B cell (primary cell): ENCODE measurements at places on chromosomes 3 and 15. TPM values are rescaled to one million over a fixed set of nuclear protein-coding genes. Genes with fewer than 3 reads are reported as not detected.

The GHRL gene
- total RNA-seq: 2.8 TPM in 2 replicates

The CCDC39 gene
- not detected in 2 replicates for total RNA-seq

The TM6SF1 gene
- 1.4 and 1.6 TPM in 2 replicates for total RNA-seq

The NANOGP8 gene
- not detected in 2 replicates for total RNA-seq

The RASGRP1 gene
- 24.7 and 30.0 TPM in 2 replicates for total RNA-seq

The SPINK8 gene
- total RNA-seq: not detected in 2 replicates

The ARL14 gene
- 0.32 and 0.89 TPM in 2 replicates for total RNA-seq

The SHQ1 gene
- total RNA-seq: 30.6 and 32.0 TPM in 2 replicates

The C2CD4A gene
- not detected in 2 replicates for total RNA-seq

- no peak for DNase-seq
- H3K4me1 ChIP-seq: no peaks in the 10 kb centered on the region
- no peaks in the 10 kb centered on the region for H3K36me3 ChIP-seq
These were observed 160.0 kb downstream of the EDEM1 start for GRCh38 chr3:5347486-5347885.

DNA sequence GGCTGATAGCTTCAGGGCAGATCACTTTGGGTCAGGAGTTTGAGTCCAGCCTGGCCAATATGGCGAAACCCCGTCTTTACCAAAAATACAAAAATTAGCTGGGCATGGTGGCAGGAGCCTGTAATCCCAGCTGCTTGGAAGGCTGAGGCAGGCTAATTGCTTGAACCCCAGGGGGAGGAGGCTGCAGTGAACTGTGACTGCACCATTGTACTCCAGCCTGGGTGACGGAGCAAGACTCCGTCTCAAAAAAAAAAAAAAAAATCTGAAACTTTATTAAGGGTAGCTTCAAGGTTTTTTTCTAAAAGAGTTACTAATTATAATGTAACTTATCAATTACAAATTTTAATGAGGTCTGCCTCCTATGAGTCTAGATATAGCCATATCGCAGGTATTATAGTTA lies 5.1 kb downstream of the NECTIN3 start:
- H3K27me3 ChIP-seq: peaks cover 40% of the 10 kb centered on the region
- no peak overlapping the region for H3K27ac ChIP-seq
- H3K36me3 ChIP-seq: no peaks in the 10 kb centered on the region
- H3K4me1 ChIP-seq: peaks cover 18% of the 10 kb centered on the region
- H3K4me3 ChIP-seq: no peak overlapping the region
- DNase-seq: no peak

- DNase-seq: peak; percentile 79
- no peaks in the 10 kb centered on the region for H3K27me3 ChIP-seq
These were observed 23.2 kb upstream of the TATDN2 start for GRCh38 chr3:10224794-10225665.

DNA sequence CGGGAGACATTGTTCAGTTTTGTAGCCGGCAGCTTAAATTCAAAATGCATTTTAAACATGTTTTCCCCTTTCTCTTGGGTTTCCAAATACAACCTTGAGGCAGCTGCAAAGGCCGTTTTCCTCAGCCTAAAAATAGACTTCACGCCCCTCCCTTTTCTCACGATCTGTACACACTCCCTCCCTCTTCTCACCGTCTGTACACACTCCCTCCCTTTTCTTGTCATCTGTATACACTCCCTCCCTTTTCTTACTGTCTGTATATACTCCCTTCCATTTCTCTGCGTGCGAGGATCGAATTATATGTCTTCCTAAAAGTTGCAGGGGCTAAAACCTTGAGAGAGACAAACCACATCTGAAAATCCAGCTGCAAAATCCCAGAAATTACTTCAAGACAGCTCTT lies 8.9 kb downstream of the MUC4 start:
- no peak for DNase-seq
- H3K4me1 ChIP-seq: peaks cover 14% of the 10 kb centered on the region
- no peaks in the 10 kb centered on the region for H3K36me3 ChIP-seq
- H3K27ac ChIP-seq: no peak overlapping the region
- H3K4me3 ChIP-seq: no peak overlapping the region
- no peaks in the 10 kb centered on the region for H3K27me3 ChIP-seq

- H3K27ac ChIP-seq: no peak overlapping the region
- no peak overlapping the region for H3K4me3 ChIP-seq
- no peak for DNase-seq
- no peaks in the 10 kb centered on the region for H3K36me3 ChIP-seq
- H3K27me3 ChIP-seq: peaks cover 7% of the 10 kb centered on the region
These were observed 22.9 kb downstream of the LNP1 start for GRCh38 chr3:100424261-100424660.

- H3K27me3 ChIP-seq: no peaks in the 10 kb centered on the region
- DNase-seq: no peak
- no peak overlapping the region for H3K4me3 ChIP-seq
- no peaks in the 10 kb centered on the region for H3K4me1 ChIP-seq
- no peak overlapping the region for H3K27ac ChIP-seq
These were observed 211.1 kb upstream of the ADAMTS9 start for GRCh38 chr3:64898941-64899340.

- H3K4me3 ChIP-seq: peak overlapping the region; percentile 93
- H3K4me1 ChIP-seq: peaks cover 74% of the 10 kb centered on the region
- peaks cover 16% of the 10 kb centered on the region for H3K36me3 ChIP-seq
These were observed 2.0 kb downstream of the LYSMD2 start for GRCh38 chr15:51735228-51736010.

DNA sequence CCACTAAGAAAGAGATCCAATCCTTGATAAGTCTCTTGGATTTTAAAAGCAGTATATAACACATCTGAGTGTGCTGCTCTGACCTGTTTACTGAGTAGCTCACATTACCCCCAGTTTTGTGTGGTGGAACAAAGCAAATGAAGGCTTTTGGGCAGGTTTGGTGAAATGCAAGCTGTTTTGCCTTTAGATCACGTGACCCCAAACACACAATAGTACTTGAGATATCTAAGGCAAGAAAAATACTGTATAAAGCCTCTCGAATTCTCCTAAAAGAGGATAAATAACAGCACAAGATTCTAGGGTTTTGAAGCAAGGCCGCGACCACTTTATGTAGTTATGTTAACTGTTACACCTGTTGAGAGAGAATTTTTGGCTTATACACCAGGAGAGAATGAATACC lies 49.3 kb upstream of the TRIM42 start:
- no peaks in the 10 kb centered on the region for H3K4me1 ChIP-seq
- DNase-seq: no peak
- no peaks in the 10 kb centered on the region for H3K36me3 ChIP-seq

- no peak for DNase-seq
- no peaks in the 10 kb centered on the region for H3K36me3 ChIP-seq
- H3K4me3 ChIP-seq: no peak overlapping the region
- no peaks in the 10 kb centered on the region for H3K27me3 ChIP-seq
- no peak overlapping the region for H3K27ac ChIP-seq
These were observed 243.0 kb downstream of the EPHA6 start for GRCh38 chr3:97057365-97057764.

GRCh38 chr15:36414670-36415069 lies 164.8 kb upstream of the CDIN1 start:
- H3K4me1 ChIP-seq: no peaks in the 10 kb centered on the region
- H3K36me3 ChIP-seq: no peaks in the 10 kb centered on the region
- DNase-seq: no peak
- no peaks in the 10 kb centered on the region for H3K27me3 ChIP-seq
- H3K4me3 ChIP-seq: no peak overlapping the region

DNA sequence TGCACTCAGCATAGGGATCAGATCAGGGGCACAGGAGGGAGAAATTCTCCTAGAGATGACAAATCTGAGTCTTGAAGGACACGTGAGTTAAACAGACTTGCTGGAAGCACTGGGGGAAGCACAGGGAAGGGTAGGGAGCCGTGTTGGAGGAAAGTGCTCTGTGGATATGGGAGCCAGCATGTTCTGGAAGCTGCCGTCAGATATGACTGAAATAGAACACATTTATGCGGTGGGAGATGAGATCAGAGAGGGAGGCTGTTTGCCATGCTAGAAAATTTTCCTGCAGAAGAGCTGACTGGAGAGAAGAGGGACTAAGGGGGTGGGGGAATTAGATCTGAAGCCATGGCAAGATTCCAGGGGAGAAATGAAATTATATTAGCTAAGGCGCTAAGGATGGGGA lies 1.8 kb downstream of the TAMM41 start:
- H3K4me1 ChIP-seq: peaks cover 27% of the 10 kb centered on the region
- no peak overlapping the region for H3K4me3 ChIP-seq
- no peak overlapping the region for H3K27ac ChIP-seq
- DNase-seq: no peak
- peaks cover 5% of the 10 kb centered on the region for H3K36me3 ChIP-seq

GRCh38 chr15:78070049-78070700 lies 7.3 kb downstream of the TBC1D2B start:
- no peak overlapping the region for H3K27ac ChIP-seq
- peaks cover 52% of the 10 kb centered on the region for H3K4me1 ChIP-seq
- peak; percentile 23 for DNase-seq

DNA sequence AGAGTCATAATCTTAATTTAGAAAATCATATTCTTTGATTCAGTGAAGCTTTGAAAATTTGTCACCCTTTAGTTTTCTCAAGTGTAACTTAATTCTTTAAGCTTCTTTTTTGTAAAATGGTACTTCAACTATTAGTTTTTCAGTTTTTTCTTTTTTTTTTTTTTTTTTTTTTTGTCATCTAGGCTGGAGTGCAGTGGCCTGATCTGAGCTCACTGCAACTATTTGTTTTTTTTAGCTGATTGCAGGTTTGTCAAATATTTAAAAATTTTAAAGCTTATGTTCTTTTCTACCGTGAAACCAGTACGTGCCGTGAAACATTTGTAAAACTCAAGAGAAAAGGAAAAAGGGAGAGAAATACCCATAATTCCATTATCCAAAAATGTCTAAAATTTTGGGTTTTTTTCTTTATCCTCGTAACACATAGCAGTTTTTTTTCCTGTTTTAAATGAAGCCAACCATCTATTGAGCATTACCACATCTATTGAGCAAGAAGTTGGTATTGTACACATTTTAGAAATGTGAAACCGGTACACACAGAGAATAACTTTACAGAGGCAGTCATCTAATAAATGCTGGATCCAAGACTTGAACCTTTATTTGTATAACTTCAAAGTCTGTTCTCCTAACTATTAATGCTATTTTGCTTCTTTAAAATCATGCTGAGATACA lies 25.7 kb downstream of the ECT2 start:
- H3K4me3 ChIP-seq: no peak overlapping the region
- H3K27me3 ChIP-seq: no peaks in the 10 kb centered on the region
- H3K4me1 ChIP-seq: no peaks in the 10 kb centered on the region
- DNase-seq: no peak
- H3K36me3 ChIP-seq: no peaks in the 10 kb centered on the region

DNA sequence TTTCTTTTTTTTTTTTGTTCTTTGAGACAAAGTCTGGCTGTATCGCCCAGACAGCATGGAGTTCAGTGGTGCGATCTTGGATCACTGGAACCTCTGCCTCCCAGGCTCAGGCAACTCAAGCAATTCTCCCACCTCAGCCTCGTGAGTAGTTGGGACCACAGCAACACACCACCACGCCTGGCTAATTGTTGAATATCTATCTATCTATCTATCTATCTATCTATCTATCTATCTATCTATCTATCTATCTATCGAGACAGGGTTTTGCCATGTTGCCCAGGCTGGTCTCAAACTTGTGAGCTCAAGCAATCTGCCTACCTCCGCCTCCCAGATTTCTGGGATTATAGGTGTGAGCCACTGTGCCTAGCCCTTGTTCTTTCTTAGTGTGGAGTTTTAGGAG lies 143.3 kb upstream of the DPH6 start:
- no peak overlapping the region for H3K4me3 ChIP-seq
- no peak overlapping the region for H3K27ac ChIP-seq
- no peaks in the 10 kb centered on the region for H3K4me1 ChIP-seq
- no peaks in the 10 kb centered on the region for H3K36me3 ChIP-seq
- DNase-seq: no peak

DNA sequence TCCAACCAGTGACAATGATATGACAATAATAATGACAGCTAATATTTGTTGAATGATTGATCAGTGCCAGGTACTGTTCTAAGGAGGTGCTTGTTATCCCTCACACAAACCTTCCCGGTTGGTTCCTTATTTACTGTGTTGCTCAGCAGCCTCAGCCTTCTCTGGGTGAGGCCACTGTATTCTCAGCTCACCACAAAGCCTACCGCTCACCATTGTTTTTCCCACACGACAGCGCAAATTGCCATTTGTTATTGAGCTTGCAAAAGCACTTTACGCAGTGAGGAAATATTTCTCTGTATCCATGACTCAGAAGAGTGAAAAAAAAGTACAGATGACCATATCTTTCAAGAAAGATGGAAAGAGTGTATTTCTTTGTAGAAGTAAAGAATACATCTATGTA lies 49.5 kb upstream of the PDZRN3 start:
- no peak for DNase-seq
- no peaks in the 10 kb centered on the region for H3K27me3 ChIP-seq
- no peaks in the 10 kb centered on the region for H3K4me1 ChIP-seq
- H3K27ac ChIP-seq: no peak overlapping the region
- no peaks in the 10 kb centered on the region for H3K36me3 ChIP-seq
- no peak overlapping the region for H3K4me3 ChIP-seq

- H3K27ac ChIP-seq: no peak overlapping the region
- DNase-seq: no peak
- H3K4me3 ChIP-seq: no peak overlapping the region
- H3K4me1 ChIP-seq: no peaks in the 10 kb centered on the region
- H3K36me3 ChIP-seq: peaks cover 22% of the 10 kb centered on the region
These were observed 158.4 kb downstream of the KLHL25 start for GRCh38 chr15:85636351-85636750.

DNA sequence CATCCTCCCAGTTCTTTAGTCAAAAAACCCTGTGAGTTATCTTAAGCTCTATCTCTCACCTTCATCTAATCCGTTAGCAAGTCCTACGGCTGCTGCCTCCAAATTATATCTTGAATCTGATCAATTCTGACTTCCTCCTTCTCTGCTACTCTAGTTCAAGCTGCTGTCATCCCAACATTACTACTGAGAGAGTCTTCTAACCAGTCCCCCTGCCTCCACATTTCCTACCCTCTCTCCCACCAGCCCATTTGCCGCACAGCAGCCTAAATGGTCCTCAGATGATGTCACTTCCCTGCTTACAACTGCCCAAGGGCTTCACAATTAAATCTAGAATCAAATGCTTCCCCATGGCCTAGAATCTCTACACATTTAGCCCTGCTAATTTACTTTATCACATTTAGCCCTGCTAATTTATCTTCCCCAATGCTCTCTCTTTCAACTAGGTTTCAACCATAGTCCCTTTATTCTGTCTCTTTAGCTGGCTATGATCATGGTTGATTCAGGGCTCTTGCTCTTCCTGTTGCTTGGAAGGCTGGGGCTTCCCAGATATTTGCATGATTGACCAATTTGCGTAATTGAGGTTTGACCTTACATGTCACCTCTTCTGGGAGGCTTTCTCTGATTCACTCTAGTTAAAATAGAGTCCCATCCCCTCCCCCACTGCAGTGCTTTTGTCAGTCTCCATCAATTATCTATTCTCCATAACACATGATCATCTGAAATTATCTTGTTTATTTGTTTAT lies 11.0 kb upstream of the ARL14 start:
- DNase-seq: peak; percentile 60
- peak overlapping the region; percentile 88 for H3K27ac ChIP-seq
- no peaks in the 10 kb centered on the region for H3K27me3 ChIP-seq

DNA sequence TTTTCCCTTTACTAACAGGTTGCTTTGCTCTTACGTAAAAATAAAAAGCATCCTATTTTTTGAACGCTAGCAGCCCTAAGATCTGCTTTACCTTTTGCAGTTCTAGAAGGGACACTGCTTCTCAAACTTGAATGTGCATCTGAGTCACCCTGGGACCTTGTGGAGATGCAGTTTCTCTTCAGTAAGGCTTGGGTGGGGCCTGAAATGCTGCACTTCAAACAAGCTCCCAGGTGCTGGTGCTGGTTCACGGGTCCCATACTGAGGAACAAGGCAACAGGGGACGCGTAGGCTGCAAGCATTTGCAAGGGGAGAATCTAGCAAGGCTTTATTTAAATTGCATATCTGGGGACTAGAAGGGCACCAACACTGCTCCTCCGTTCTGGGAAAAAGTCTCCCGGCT lies 30.0 kb downstream of the MB21D2 start:
- no peak overlapping the region for H3K4me3 ChIP-seq
- no peak overlapping the region for H3K27ac ChIP-seq
- DNase-seq: no peak
- no peaks in the 10 kb centered on the region for H3K36me3 ChIP-seq
